GM10248 (cell line): ENCODE measurements at places on chromosomes 7 and 10.

DNA sequence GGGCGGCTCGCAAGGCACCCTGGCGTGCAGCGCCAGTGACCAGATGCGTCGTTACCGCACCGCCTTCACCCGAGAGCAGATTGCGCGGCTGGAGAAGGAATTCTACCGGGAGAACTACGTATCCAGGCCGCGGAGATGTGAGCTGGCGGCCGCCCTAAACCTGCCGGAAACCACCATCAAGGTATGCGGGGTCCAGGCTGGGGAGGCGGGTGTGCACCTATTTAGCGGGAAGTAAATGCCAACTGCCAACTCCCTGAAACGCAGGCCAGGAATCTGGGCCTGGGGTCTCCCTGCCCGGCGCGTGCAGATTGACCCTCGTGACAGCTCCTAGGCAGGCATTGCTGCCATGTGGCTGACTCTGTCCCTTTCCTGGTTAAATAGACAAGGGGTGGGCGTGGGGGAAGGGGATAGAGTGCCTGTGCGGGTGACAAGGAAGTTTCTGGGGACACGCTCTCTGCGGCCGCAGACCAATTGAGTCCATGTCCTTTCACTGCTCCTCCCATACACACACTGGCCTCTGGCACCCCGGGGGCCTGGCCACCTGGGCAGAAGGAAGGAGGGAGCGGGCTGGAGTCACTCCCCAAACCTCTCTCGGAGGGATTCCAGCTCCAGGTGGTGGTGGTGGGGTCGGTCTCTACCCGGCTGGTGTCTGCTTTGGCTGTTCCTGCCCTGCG, 2.7 kb downstream of the EVX1 start:
- no peak for DNase-seq

GRCh38 chr7:17041324-17041723, 159.5 kb upstream of the AGR3 start:
- no peak for DNase-seq

- no peak for DNase-seq
These were observed 23.9 kb downstream of the ADCYAP1R1 start for GRCh38 chr7:31076051-31076450.

DNA sequence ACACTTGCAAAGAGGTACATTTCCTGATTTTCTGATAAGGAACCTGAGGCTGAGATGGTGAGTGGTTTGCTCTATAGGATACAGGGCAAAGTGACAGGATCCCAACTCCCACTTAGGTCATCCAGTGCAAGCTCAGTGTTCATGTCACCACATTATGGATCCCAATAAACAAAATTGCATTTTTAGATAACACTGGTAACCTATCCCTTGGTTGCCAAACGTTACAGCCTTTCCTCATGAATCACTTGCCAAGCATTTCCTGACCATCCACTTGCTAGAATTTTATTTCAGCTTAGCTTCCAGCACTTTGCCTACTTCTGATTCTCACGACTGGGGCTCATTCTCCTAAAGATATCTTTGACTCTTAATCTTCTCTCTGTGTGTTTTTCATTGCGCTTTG, 131.4 kb upstream of the ODAD2 start:
- no peak for DNase-seq

DNA sequence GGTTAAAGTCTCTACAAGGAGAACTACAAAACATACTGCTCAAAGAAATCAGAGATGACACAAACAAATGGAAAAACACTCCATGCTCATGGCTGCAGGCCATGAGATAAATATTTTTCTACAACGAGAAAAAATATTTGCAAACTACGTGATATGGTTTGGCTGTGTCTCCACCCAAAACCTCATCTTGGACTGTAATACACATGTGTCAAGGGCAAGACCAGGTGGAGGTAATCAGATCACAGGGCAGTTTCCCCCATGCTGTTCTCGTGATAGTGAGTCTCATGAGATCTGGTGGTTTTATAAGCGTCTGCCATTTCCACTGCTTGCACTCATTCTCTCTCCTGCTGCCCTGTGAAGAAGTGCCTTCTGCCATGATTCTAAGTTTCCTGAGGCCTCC, 57.8 kb downstream of the COA1 start:
- no peak for DNase-seq

- DNase-seq = no peak
These were observed 35.4 kb upstream of the CDK14 start for GRCh38 chr7:90560730-90561129.
